ENCODE measurements at places on chromosomes 12 and 14.
A peak's percentile ranks its signal among the peaks of the same experiment; 100 is the strongest.

DNA sequence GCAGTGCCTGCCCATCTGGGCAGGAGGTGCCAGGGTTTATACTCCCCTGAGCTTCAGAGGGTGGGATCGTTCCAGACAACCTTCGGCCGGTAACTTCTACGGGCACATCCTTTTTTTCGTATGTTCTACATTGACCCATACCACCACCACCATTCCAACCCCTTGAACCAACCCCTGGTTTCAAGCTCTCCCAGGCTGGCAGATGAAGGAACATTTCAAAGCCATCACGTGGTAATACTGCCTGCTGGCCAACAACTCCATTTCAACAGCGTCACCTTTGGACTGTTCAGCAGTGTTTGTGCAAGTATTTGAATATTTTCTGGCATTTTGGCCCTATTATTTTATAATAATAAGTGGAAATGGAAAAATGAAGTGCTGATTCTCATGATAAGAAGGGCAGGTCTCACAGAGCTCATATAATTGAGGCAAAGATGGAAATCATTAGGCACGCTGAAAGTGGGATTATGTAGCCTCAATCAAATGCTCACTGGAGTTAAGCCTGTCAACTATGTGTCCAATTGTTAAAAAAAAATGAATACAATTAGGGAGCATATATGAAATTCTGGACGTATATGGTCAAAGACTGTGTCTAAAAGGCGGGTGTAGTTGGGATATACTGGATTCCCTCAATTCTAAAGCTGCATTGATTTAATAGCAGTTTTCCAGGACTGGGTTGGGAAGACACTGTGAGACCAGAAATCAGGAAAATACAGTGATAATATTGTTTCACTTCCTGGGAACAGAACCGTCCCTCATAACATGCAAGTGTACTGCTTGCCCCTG, 162.1 kb downstream of the ZFP36L1 start:
- DNase-seq = no peak

DNA sequence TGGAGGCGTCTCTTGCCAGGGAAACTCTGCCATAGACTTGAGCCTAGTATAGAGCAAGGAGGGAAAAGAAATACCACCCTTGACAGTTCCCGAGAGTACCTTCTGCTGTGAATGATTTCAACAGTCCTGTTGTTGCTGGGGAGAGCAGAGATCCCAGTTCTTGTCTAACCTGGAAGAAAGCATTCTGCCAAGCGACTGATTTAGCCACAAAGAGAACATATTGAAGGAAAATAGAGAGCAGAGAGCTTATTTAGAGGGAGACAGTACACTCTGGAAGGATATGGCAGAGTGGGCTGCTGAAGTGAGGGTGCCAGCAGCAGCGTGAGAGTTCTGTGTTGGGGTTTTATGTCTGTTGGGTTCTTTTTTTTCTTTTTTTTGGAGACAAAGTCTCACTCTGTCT, 966.9 kb upstream of the TMEM132C start:
- DNase-seq = no peak

- no peak for DNase-seq
These were observed 8.7 kb upstream of the OR10G2 start for GRCh38 chr14:21643407-21643806.

- DNase-seq = peak; percentile 9
These were observed 36.2 kb downstream of the TMEM120B start for GRCh38 chr12:121748571-121749265.

GRCh38 chr12:11650286-11651281, 1.1 kb downstream of the ETV6 start:
- no peak for DNase-seq

GRCh38 chr12:52097045-52097666, 17.7 kb downstream of the SMIM41 start:
- DNase-seq = no peak

DNA sequence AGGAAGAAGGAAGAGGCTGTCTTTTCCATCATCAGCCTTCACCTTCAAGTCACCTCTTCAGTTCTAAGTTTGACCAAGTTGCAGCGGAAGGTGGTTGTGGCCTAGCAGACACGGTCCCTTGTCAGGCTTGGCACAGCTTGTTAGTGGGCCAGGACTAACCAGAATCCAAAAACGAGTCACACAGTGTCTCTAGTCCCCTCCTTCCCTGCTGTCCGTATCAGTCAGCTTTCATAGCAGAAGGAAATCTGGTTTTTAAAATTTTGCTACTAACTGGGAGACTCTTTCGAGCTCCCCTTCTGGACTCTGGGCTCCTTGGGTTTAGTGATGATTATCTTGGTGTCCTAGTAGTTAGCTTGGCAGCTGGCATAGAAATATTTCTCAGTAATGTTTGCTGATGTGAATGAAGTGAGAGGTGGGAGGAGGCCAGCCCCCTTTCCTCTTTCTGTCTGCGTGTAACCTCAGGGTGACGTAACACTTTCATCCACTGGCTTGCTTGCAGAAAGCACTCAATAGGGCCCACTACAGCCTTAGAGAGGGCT, 3.8 kb downstream of the ETV6 start:
- no peak for DNase-seq
